ENCODE measurements at places on chromosomes 2 and 18.
A peak's percentile ranks its signal among the peaks of the same experiment; 100 is the strongest.

DNA sequence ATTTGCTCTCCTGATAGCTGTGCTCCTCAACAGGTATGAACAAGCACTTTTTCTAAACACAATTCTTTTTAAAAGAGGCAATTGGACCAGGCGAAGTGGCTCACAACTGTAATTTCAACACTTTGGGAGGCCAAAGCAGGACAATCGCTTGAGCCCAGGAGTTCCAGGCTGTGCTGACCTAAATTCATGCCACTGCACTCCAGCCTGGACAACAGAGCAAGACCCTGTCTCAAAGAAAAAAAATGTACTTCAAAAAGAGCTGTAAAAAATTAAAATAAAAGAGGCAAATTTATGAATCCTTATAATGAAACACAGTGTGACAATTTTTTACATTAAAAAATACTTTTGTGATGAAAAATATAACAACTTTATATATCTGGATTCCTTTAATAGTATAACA is 1.8 kb upstream of the FAM124B start:
- DNase-seq = no peak

GRCh38 chr2:112646102-112646719 is 472 bp downstream of the SLC20A1 start:
- DNase-seq = peak; percentile 28

GRCh38 chr2:100237163-100237562 is 85.1 kb downstream of the LONRF2 start:
- DNase-seq = no peak

- DNase-seq = no peak
These were observed 37.5 kb upstream of the SOS1 start for GRCh38 chr2:39158351-39158750.

- DNase-seq = no peak
These were observed 8.4 kb upstream of the TTR start for GRCh38 chr18:31583185-31583854.

DNA sequence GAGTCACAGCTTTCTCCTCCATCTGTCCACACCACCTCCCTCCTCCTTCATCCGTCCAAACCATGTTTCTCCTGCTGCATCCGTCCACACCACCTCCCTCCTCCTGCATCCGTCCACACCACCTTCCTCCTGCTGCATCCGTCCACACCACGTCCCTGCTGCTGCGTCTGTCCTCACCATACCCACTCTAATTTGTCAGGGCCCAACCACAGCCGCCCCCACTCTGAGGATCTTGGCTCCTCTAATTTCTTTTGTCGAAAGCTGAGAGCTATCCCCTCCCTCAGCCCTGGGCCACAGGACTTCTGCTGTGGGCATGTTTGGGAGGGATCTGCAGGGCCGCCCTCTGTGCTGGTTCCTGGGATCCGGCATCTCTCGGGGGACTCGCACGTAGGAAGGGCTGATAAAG is 67.4 kb downstream of the TPO start:
- no peak for DNase-seq

DNA sequence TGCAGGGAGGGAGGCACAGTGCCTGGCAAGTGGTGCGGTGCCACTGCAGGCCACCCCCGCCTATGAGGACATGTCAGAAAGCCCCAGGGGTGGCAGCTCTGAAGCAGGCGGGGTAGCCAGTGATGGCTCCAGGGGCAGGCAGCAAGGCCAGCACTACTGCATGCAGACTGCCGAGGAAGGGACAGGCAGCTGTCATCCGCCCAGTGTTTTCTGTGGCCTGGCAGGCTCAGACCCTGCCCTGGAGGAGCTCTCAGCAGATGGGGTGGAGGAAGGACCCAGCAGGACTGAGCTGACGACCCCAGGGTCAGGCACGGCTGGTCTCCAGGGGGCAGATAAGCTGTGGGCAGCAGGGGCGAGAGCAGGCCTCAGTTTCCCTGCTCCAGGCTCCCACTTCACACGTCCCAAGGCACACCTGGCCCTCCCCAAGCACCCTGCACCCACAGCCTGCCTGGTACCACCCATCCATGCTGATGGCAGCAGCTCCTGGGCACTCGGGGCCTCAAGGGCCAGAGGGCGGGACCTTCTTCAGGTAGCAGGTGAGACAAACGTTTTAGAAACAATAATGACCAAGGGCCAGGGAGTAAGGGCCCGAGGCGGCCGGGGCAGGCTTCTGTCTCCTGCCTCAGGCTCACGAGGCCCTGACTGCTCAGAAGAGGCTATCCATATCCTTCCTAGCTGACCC is 48.5 kb downstream of the HS6ST1 start:
- no peak for DNase-seq

DNA sequence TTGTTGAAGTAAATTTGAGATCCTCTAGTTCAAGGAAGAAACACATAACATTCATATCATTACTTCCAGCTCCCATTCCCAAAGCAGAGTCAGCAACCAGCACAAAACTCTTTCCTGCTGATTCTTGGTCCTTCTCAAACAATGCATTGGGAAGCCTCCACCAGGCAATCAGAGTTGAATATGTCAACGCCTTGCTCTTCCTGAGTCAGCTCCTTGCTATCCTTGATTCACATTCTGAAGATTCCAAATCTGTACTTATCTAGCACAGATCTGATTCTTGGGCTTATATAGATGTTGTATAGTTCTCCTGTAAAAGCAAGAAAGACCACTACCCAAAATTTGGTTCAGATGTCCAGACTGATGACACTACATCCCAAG is 29.6 kb downstream of the CFAP210 start:
- DNase-seq = no peak

GRCh38 chr2:168200930-168201583 is 46.3 kb downstream of the STK39 start:
- no peak for DNase-seq

GRCh38 chr18:79944746-79945117 is 6.7 kb downstream of the SLC66A2 start:
- DNase-seq = no peak

- DNase-seq = no peak
These were observed 188.0 kb upstream of the CTAGE1 start for GRCh38 chr18:22605736-22606135.

GRCh38 chr2:46010925-46011490 is 286.2 kb upstream of the EPAS1 start:
- peak; percentile 27 for DNase-seq

DNA sequence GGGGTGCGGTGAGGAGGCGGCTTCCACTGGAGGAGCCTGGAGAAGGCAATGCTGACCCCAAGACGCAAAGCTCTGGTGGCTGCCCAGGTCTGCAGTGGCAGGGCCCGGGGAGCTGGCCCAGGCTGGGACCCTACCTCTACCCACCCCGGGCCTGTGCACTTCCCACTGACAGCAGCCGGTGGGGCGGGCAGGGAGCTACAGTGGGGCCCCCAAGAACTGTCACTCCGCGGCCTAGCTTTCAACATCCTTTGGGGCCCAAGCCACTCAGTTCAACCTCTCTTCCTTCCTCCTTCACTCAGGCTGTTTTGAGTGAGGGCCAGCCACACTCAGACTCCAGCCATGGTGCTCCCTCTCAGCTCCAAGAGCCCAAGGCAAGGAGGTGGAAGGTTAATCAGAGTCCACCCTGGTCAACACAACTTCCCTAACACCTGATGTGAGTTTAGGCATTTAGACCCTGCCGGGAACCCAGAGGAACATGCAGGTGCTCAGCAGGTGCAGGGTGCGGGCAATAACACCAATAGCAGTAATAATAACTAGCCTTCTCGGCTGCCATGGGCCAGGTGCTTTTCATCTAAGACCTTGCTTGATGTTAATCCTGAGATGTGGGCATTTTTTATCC is 93.6 kb downstream of the ZFP36L2 start:
- DNase-seq = no peak

GRCh38 chr18:62413206-62413605 is 88.1 kb downstream of the TNFRSF11A start:
- DNase-seq = no peak

DNA sequence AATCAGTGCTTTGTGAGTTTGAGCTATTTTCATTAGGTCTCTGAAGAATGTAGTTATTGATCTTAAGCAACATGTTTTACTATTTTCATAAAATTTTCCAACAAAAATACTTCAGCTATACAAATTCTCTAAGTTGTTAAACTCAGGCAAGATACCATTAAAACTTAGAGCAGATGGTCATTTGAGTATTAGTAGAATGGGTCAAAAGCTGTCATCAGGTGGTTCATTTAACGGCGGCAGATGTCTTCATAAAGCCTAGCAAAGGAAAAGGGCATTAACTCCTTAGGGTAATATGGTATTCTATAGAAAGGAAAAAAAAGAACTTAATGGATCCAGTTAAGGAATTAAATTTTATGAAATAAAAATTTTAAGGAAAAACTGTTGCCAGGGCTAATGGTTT is 19.2 kb downstream of the MIB1 start:
- DNase-seq = no peak

GRCh38 chr2:98935777-98936352 is at the start of gene CRACDL:
Gene CRACDL, minus strand, starts transcription at chr2:98936225. Its CDS starts 89,425 bp downstream, at chr2:98846800.
- DNase-seq = no peak

DNA sequence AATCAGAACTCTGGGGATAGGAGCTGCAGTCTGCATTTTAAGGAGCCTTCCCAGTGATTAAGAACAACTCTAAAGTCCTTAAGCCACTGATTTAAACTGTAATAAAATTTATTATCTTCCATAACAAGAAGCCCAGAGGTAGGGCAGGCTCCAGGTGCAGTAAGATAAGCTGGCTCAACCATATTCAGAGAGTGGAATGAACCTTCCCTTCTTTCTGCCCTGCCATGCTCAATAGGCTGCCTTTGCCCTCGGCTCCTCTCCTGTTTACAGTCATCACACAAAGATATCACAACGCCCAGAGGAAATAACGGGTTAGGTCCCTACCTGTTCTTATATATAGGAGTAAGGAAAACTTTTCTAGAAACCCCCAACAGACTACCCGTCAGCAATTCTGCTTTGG is 90.5 kb upstream of the CDCA7 start:
- DNase-seq = no peak

DNA sequence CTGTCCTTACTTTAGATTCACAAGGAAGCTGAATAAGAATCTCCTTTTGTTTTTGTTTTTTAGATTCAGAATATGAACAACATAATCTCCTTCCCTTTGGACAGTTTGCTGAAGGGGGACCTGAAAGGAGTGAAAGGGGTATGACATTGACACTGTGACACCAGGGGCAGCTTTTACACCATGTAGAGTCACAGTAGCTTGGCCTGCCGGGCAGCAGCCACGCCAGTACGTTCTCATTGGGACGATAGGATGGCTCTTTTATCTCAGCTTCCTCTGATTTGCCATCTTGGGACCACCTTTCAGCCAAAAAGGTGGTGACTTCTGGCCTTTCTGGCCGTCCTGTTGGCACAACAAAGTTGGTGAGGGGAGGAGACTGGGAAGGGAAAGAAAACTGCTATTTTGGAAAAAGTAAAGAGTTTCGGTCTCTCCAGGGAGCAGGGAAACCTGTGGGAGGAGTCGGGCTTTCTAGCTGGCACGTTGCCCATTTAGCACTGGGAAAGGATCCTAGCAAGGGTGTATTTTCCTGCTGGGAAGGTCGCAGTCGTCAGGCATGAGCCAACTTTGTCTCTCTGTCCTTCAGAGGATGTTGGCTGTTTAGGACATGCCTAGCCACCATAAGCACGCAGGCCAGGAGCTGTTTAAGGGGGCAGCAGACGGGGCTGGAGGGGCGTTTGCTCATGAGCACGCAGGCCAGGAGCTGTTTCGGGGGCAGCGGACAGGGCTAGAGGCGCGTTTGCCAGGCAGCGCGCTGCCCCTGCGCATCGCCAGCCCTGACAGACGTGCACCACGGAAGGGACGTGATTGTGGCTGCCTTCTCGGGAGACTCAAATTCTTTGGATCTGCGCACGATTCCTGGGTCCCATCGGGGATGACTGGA is 104.6 kb downstream of the ITGB1BP1 start:
- DNase-seq = no peak

DNA sequence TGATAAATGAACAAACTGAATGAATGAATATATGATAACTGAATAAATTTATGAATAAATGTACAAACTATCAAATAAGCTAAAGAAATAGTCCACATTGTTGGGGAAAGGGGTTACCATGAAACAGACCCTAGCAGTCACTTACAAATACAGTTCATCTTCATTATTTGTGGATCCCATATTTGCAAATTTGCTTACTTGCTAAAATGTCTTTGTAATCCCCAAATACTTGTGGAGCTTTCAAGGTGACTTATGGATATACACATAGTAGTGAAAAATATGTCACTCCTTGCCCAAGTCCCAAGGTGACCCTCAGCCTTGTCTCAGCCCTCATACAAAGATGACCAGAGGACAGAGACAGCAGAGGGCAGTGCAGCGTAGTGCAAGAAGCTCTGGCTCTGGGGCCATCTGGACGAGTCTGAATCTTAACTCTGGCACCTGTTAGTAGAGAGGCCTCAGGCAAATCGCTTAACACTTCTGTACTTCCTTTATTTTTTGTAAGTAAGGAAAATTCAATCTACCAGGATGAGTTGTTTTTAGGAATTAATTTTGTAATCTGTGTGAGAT is 3.1 kb downstream of the PAIP2B start:
- DNase-seq = peak; percentile 89

DNA sequence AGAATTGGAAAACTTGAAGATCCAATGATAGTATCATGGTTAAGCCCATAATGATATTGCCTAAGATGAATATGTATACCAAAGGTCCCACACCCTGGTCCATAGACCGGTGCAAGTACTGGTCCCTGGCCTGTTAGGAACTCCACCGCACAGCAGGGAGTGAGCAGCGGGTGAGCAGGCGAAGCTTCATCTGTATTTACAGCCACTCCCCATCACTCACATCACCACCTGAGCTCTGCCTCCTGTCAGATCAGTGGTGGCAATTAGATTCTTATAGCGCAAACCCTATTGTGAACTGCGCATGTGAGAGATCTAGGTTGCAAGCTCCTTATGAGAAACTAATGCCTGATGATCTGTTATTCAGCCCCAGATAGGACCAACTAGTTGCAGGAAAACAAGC is 402.4 kb downstream of the EPHA4 start:
- DNase-seq = no peak

GRCh38 chr18:78129260-78129659 is 850.4 kb upstream of the SALL3 start:
- DNase-seq = no peak

GRCh38 chr2:113183703-113184102 is 9.9 kb downstream of the PSD4 start:
- DNase-seq = no peak

DNA sequence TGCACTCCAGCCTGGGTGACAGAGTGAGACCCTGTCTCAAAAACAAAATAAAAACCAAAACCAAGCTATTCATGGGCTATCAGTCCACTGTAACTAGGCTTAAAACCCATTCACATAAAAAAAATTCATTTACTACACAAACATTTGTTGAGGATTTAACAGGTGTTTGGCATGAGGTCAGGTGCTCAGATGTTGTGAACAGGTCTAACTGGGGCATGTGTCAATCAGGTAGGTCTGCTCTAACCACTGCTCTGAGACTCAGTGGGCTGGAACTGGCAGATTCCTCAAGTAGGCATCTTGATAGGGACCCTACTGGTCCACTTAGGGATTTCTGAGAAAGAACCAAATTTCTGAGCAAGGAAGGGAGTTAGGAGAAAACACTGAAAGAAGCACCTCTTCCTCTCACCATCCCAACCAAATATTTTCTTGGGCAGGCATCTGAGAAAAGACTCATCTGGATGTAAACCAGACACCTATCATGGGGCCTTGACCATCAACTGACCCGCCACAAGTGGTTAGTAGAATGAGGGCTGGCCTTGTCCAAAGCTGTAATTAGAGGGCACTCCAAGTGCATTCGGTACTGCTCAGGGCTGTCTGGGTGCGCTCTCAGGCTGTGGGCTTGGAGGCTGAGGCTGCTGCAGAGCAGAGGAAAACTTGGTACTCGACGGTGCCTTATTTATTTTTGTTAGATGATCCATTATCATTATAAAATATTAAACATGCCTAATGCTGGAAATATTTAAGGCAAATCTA is 33.9 kb downstream of the WIPF1 start:
- DNase-seq = no peak

- DNase-seq = no peak
These were observed 16.2 kb upstream of the CLASP1 start for GRCh38 chr2:121665504-121665903.

GRCh38 chr2:117717072-117717471 is 97.4 kb upstream of the DDX18 start:
- no peak for DNase-seq
